ENCODE measurements at places on chromosomes 3 and 15.

- no peak for DNase-seq
Measured at GRCh38 chr15:45101749-45102148, 12.2 kb downstream of the DUOX2 start.

DNA sequence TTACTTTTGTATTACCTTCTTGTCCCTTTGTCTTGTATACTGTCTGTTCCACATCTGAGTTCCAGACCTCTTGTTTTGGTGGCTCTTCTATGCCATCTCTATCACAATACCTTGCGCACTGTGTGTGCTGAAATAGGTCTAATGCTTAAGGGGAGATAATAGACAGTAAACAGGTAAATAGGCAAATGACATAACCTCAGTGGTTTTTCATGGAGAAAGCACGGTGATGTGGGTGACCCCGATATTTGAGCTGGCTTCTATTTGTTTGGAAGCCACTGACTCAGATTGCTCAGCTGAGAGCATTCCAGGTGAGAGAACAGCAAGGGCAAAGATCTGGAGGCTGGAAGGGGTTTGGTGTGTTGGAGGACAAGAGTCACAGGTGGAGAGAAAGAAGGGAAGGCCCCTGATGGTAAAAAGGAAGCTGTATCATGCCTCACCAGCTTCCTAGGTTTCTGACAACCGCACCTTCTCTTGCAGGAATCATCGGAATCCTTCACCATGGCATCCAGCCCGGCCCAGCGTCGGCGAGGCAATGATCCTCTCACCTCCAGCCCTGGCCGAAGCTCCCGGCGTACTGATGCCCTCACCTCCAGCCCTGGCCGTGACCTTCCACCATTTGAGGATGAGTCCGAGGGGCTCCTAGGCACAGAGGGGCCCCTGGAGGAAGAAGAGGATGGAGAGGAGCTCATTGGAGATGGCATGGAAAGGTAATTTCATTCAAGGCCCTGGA, 795 bp downstream of the MCM2 start:
- no peak for DNase-seq

DNA sequence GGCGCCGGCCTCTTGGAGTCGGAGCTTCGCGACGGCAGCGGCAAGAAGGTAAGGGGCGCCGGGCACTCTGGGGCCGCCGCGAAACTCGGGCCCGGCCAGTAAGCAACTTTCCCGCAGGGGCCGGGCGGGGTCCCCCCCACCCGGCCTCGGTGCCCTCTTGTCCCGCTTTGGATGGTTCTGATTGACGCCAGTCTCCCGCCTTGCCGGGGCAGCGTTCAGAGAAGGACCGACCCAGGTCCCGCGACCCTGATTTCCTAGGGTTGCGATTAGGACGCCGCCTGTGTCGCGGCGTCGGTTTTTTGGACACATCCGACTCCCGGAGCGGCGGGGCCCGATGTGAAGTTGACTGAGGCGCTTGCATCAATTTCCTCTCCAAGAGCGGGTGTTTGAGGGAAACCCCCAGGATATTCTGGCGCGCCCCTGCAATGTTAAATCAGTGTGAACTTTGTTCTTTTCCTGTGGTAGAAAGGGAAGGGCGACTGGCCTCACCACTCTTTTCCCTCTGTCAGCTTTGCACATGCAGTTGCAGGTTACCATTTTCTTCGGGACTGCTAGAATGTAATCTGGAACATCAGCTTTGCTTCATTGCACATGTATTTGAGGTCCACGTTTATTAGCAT, 755 bp downstream of the PDE8A start:
- peak; percentile 70 for DNase-seq

DNA sequence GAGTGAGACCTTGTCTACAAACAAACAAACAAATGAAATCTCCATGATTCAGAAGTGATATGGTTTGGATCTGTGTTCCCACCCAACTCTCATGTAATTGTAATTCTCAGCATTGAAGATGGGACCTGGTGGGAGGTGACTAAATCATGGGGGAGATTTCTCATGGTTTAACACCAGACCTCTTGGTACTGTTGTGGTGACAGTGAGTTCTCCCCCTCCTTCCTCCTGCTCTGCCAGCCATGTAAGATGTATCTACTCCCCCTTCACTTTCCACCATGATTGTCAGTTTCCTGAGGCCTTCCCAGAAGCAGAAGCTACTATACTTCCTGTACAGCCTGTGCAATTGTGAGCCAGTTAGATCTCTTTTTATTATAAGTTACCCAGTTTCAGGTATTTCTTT, 438.4 kb upstream of the THBS1 start:
- no peak for DNase-seq

GRCh38 chr3:185175370-185175987, 22.6 kb upstream of the C3orf70 start:
- DNase-seq = peak; percentile 72

DNA sequence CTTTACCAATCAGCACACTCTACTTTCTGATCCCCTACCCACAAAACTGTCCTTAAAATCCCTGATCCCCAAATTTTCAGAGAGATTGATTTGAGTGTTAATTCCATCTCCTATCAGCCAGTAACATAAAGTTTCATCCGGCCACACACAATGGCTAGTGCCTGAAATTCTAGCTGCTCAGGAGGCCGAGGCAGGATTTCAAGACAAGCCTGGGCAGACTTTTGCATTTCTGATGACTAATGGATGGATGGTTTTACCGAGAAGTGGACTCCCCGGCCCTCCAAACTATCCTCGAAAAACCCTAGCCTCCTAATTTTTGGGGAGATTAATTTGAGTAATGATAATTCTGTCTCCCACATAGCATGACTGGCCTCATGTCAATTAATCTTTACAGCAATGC, 269.8 kb upstream of the POU1F1 start:
- DNase-seq = no peak

GRCh38 chr15:80932989-80933388, 56.6 kb downstream of the MESD start:
- DNase-seq = peak; percentile 85

GRCh38 chr15:45616901-45617323, 17.9 kb upstream of the SQOR start:
- DNase-seq = no peak

GRCh38 chr3:114484919-114485318, 191.1 kb downstream of the TIGIT start:
- DNase-seq = no peak

DNA sequence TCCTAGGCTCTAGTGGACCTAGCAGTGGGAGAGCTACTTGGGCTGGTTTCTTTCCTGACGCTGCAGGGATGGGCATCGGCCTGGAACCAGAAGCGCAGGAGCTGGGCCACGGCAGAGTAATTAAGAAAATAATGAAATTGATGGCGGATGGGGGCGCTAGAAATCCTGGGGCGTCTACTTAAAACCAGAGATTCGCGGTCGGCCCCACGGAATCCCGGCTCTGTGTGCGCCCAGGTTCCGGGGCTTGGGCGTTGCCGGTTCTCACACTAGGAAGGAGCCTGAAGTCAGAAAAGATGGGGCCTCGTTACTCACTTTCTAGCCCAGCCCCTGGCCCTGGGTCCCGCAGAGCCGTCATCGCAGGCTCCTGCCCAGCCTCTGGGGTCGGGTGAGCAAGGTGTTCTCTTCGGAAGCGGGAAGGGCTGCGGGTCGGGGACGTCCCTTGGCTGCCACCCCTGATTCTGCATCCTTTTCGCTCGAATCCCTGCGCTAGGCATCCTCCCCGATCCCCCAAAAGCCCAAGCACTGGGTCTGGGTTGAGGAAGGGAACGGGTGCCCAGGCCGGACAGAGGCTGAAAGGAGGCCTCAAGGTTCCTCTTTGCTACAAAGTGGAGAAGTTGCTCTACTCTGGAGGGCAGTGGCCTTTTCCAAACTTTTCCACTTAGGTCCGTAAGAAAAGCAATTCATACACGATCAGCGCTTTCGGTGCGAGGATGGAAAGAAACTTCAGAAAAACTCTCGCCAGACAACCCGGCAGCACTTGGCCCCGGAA, 6.1 kb downstream of the SOX14 start:
- no peak for DNase-seq

GRCh38 chr3:147651107-147651778, 242.1 kb downstream of the ZIC1 start:
- no peak for DNase-seq

GRCh38 chr15:89041507-89041906, 46.7 kb upstream of the ABHD2 start:
- DNase-seq = no peak

DNA sequence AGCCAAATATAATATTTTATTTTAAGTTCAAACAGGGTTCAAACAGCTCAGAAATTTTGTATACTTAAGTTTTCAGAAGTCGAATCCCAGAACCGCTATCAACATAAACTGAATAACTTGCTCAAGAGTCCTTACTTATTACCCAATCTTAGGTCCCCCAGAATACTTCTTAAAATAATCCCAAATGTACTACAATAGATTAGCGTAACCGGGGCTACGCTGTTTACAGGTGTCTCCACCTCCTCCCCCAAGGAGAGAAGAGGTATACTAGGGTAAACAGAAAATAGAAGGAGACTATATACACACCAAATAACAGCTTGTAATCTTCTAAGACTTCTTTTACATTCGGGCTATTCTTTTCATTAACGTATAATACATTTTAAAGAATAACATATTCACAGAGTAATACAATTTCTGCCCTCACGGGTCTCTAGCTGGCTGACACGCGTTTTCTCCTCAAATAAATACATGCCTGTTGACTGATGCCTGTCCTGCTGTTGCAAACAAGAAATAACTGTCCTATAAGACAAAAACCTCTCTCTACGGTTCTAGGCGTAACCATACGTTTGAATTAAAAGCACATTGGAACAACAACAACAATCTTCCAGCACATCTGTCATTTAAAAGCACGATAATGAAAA, 1.3 kb downstream of the DENND4A start:
- DNase-seq = no peak

DNA sequence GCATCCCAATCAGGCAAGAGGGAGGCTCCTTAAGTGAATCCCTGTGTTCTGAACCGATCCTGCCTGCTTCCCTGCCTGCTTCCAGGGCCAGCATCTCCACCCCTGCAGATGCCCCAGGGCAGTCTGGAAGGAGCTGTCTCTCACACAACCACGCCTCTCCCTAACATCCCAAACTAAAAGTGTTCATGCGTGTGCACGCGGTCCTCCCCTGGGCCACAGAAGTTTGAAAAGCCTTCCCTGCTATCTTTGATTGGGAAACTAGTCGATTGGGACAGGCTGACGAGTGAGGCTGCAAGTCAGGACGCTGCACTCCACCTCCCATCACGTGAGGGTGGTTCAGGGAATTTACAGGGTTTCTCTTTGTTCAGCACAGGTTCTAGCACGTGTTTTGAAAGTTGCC, 340.9 kb upstream of the ICE2 start:
- DNase-seq = no peak

- DNase-seq = no peak
Measured at GRCh38 chr3:125431912-125432790, 57.0 kb upstream of the ZNF148 start.

DNA sequence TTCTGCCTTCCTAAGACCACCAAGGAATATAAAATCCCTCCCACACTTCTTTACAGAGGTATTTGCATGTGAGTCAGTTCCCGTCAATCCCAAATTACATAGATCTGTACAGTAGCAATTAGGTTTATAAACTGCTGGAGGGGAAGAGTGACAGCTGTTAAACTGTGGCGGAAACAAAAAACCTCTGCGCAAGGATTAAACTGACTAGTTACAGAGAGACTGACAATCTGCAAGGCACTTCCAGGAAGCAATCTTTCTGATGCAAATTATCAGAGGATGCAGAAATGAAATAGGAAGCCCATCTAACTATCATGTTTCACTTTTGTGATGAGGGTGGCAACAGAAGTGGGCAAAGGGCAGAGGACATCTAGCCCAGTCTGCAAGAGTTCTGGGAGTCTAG, 150.4 kb downstream of the RTP4 start:
- DNase-seq = no peak

GRCh38 chr15:101641129-101641764, 10.9 kb downstream of the TM2D3 start:
- DNase-seq = peak; percentile 83

GRCh38 chr3:139481116-139481515, 4.8 kb upstream of the RBP2 start:
- no peak for DNase-seq

DNA sequence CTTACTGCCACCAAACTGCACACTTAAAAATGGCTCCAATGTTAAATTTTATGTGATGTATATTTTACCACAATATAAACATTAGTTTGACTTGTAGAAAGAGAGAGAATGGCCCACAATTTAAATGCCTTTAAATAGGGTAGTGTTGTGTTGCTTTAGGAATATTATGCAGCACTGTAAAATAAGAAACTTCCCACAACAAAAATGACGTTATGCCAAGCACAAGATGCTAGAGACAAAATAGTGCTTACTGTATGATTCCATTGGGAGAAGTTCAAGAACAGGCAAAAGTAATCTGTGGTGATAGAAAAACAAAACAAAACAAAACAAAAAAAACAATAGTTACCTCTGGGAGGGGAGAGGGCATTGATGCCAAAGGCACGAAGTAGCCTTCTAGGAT, 91.3 kb downstream of the MEGF11 start:
- no peak for DNase-seq

GRCh38 chr3:75396316-75396802, 267.8 kb upstream of the FRG2C start:
- DNase-seq = no peak

GRCh38 chr3:127781411-127782001, 40.8 kb downstream of the MGLL start:
- DNase-seq = peak; percentile 77

GRCh38 chr3:134965865-134966481, 170.9 kb downstream of the EPHB1 start:
- DNase-seq = no peak

- DNase-seq = no peak
Measured at GRCh38 chr3:122245513-122246174, 62.2 kb downstream of the CASR start.

DNA sequence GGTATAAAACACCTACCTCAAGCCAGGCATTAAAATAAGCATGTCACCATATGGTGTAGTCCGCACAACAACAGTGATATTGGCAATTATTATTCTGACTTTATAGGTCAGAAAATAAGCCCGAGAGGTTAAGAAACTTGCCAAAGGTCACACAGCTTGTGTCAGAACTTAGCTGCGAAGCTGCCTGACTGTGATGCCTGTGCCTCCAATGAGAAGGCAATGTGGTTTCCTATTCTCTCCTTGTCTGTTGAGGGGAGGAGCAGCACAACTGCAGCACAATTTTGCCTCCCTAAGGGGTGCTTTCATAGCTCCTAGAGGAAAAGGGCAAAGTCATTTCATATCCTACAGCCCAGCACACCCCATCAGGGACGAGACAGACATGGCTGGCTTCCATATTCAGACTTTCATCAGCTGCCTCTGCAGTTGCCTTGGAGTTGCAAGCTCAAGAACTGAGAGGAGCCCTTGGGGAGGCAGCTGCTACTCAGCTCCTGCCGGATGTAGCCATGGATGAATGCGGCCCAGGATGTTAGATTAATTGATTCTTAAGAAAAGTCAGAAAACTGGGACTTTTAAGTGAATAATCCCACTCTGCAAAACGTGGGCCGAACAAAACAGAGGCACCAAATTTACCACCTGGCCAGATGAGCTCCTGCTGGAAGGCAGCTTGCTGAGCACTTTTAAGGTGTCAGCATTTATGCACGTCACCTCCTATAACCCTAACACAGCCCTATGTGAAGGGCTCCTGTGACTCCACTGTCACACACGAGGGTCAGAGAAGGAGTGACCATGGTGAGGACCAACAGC, 38.5 kb downstream of the MYO5C start:
- no peak for DNase-seq

DNA sequence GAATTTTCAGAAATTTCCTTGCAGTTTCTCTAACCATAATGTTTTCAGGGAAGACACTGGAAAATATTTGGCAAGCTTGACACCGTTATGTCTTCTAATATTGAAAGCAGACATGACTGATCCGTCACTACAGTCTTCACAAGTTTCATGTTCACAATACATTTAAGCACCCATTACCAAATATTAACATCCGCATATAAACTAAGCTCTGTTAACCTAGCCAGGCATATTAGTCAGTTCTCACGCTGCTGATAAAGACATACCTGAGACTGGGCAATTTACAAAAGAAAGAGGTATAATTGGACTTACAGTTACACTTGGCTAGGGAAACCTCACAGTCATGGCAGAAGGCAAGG, 162.7 kb upstream of the LYSMD4 start:
- DNase-seq = no peak
